Putamen (tissue), 1 donor: ENCODE measurements at places on chromosomes 1 and 21.
A peak's percentile ranks its signal among the peaks of the same experiment; 100 is the strongest.

GRCh38 chr1:233704170-233704897, 90.4 kb downstream of the KCNK1 start:
- DNase-seq: no peak

- no peak for DNase-seq
Observed at GRCh38 chr21:38326899-38327298, 70.1 kb downstream of the KCNJ15 start.

DNA sequence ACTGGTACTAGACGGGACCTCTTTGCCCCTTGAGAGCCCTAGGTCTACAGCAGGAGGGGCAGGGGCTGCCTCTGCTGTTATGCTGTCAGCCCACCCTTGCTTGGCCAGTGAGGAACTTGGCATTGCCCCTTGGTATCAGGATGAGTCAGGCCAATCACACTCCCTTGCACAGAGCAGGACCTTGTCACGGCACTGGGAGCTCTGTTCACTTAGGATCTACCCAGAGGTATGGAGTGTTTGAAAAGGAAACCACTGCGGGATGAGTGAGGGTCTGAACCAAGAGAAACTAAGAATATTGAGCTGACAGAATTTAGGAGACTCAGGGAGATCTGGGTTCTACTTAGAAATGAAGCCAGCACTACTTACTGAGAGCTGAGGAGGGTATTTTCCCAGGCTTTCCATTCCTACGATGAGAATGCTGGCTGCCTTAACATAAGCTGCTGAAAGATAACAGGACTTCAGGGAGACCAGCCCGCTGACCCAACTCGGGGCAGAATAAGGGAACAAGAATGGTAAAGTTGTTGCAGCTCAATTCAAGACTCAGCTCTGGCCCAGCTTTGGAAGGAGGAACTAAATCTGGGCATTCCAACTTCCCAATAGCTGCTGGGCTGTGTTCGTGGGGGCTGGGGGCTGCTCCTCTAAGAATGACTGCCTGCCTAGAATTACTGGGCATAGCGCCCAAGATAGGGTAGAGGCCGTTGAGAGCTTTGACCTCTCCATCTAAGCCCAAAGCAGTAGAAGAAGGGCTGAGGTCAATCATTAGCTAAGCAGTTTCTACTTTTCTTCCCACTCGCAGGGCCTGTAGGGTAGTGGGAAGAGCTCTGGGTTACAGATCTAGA, 1.5 kb downstream of the FABP3 start:
- no peak for DNase-seq

DNA sequence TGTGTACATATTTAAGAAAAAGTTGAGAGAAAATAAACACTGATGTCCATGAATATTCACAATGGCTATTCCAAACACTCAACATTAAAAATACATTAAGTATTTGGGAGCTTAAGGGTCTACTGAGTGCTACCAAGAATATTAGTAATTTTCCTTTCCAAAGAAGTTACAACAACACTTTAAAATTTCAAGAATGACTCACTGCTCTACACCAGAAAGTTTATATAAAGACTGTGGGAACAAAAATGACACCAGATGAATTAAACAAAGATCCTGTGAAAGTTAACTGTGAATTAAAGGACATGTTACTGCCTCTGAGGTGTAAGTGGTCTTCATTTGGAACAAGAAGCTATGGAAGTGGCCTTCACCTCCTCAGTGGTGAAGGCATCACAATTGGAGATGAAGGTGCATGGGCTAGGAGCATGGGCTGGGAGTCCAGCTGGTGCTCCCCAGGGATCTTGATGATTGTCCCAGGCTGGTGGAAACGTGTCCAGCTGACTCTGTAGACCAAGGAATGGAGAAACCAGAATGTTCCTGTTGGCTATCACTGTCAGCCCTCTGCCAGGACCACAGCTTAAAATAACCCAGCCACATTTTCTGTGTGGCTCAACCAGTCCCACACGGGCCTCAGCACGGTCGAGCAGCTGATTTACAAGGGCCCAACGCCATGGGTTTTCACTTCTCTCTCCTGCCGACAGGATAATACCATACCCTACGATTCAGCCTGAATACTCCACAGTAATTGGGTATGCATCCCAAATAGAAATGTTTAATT, 28.8 kb downstream of the TAF5L start:
- DNase-seq: no peak

GRCh38 chr21:16323596-16323995, 593.8 kb downstream of the USP25 start:
- DNase-seq: no peak

DNA sequence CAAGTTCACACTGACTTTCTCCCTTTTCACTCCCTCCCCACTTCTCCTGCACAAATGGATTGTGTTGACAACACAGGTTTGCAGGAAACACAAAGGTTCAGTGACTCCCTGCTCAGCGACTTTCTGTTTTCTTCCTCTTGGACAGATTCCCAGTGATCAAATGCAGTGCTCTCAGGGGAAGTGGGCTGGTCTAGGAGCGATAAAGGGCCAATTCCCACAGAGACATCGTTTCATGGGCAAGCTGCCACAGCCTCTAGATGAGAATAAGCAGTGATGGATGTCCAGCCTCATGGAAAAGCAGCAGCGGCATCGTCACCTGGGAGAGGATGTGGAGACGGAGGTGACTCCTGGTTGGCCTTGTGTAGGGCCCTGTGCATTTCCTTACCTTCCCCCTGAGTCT, 30.6 kb downstream of the FYB2 start:
- no peak for DNase-seq

DNA sequence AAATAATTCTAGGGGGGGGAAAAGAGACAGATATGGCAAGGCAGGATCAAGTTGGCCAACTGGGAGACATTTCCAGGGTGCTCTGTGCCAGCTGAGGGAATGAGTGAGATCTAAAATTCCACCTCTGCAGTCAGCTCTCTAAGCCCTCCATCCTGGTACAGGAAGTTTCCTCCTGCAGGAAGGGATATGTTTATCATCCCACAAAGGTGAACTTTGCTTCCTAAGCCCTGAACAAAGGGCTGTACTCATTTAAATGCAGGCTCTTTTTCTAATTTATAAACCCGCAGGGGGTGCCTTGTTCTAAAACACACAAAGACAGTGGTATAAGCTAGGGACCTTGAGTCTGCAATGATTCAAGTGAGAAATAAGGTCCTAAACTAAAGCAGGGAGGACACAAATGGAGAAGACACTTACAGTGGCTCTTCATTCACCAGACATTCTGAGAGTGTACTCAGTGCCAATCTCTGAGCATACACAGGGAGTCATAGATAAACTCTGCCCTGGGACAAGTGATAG, 3.6 kb upstream of the TNFSF4 start:
- DNase-seq: no peak

- DNase-seq: no peak
Observed at GRCh38 chr1:37794372-37795339, 1.0 kb downstream of the MANEAL start.

DNA sequence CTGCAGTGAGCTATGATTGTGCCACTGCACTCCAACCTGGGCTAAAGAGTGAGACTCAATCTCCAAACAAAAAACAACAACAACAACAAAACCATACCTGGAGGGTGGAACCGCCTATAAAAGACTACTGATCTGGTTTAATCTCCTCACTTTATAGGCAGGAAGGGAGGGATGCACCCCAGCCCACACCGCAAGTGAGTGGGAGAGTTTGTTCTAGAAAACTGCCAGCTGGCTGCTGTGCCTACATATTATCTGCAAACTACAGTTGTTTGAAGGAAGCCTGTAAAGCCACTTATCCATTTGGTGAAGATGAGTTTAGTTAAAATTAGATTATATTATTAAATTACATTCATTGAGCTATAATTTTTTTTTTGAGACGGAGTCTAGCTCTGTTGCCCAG, 9.1 kb upstream of the SRSF10 start:
- DNase-seq: no peak

- no peak for DNase-seq
Observed at GRCh38 chr1:100584761-100585745, 47.1 kb downstream of the GPR88 start.

DNA sequence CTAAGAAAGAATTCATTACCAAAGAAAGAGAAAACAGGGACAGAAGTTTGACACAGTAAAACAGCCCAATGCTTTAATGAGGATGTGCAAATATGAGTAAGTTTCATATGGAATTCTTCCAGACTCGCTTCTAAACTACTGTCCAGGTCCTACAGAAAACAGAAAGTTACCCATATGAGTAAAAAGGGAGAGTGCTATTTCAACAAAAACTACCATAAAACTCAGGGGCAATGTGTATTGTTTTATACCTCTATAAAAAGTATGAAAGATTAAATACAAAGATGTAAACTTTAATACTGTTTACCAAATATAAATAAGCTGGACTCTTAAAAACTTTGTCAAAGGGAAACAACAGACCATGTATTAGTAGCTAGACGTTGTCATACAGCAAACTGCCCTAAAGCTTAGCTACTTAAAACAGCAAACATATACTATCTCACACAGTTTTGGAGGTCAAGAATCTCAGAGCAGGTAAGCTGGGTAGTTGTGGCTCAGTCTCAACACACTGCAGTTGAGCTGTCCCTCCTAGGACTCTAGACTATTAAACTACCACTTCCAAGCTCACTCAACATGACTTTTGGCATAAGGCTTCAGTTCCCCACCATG, 174.9 kb downstream of the COP1 start:
- no peak for DNase-seq

DNA sequence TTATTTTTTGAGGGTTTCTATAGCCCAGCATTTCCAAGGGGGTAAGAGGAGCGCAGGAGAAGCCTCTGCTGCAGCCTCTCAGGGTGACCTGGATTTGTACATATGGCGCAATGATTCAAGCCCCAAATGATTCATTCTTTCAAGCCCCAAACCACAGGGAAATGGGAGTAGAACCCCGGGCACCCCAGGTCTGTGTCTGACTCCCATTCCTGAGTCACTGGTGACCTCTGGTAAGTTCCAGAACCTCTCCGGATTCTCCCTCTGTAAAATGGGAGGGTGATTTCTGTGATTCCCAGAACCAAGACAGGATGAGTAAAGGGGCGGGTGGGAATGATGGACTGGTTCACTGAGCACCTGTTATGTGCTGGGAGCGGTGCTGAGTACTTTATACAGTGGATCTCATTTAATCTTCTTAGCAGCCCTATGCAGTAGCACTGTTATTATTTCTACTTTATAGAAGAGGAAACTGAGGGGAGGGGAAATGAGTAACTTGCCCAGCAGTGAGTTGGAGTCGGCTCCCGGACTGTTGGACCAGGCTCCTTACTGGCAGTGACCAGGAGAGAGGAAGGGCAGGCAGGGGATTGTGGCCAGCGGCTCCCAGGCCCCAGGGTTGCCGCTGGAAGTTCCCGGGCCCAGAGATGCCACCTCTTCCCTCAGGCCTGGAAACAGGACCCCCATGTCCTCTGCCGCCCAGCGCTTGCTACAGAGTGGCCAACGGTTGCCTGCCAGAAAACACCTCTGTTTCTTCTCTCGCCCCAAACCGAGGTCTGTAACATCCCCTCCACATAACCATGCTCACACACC, 20.3 kb upstream of the SLC26A9 start:
- DNase-seq: no peak

- DNase-seq: no peak
Observed at GRCh38 chr1:201662646-201663045, 123.7 kb downstream of the NAV1 start.

- DNase-seq: no peak
Observed at GRCh38 chr1:40385437-40386358, 12.2 kb downstream of the SMAP2 start.

DNA sequence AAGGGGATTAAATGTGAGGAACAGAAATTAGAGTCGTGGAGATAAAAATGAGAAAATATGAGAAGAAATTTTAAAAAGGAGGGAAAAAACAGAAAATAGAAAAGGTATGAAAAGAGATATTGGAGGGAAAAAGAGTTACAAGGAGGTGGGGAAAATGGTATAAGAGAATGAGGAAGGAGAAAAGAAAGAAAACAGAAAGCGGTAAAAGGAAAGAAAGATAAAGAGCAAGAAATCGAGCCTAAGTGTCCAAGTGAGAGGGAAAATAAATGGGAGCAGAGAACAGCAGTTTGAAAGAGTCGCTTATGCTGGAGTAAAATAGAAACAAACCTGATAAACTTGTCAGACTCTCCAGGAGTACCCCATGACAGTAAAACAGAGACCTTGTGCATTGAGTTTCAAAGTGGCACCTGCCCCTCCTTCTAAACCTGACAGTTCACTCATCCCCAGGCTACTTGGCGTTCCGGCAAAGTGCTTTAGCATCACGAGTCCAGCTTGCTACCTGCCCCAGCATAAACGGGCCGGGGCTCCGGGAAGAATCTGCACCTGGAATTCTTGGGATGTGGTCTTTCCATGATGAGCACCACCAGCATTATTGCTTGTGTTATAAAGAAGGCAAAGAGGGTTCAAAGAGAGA, 585 bp downstream of the NEGR1 start:
- peak; percentile 37 for DNase-seq

GRCh38 chr1:229139331-229140118, 131.4 kb upstream of the RAB4A start:
- DNase-seq: no peak

GRCh38 chr1:19616489-19616888, 27.6 kb upstream of the NBL1 start:
- DNase-seq: no peak

- no peak for DNase-seq
Observed at GRCh38 chr1:43659212-43660166, 9.5 kb downstream of the KDM4A start.

DNA sequence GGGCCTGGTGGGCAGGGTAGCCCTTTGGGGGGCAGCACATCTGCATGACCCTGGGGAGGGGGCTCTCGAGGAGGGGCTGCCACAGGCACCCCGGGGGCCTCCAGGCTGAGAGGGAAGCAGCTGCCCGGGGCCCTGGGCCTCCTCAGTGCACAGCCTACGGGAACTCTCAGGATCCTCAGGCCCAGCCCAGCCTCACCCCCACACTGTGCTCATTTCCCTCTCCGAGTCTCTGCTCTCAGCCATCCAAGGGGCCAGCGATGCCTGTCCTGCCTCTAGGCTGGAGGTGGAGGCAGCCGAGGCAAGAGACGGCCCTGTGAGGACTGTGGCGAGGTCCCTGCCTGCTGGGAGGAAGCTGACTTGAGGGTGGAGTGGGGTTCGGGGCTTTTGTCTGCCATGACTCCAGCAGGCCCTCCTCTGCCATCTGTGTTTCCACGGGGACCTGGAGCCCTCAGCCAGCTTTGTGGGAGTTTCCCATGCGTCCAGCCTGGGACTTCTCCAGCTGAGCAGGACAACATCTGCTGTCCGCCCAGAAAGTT, 7.2 kb upstream of the PLEKHG5 start:
- no peak for DNase-seq

DNA sequence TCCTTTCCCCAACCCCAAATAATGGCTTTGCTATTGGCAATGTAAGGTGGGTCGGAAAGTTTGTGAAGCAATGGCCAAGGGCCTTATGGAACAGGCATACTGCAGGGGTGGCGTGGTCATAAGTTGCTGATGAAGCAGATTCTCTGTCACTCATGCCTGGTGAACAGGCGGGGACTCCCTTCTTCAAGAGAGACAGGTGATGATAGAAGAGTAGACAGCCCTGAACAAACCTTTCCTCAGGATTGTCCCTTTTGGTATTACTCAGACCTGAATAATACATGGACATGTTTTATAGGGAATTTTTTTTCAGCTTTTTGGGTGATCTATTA, 12.7 kb downstream of the DDR2 start:
- no peak for DNase-seq

GRCh38 chr1:228424685-228425660, 8.3 kb upstream of the TRIM17 start:
- no peak for DNase-seq

GRCh38 chr1:114369930-114370329, 141.1 kb downstream of the TRIM33 start:
- no peak for DNase-seq
